ENCODE measurements at places on chromosomes 6 and 20.

- no peak for DNase-seq
These were observed 113.1 kb downstream of the SULF2 start for GRCh38 chr20:47672166-47672565.

GRCh38 chr6:11403035-11403601 lies 134.4 kb upstream of the TMEM170B start:
- no peak for DNase-seq

GRCh38 chr20:50625986-50626677 lies 65.2 kb downstream of the RIPOR3 start:
- no peak for DNase-seq

DNA sequence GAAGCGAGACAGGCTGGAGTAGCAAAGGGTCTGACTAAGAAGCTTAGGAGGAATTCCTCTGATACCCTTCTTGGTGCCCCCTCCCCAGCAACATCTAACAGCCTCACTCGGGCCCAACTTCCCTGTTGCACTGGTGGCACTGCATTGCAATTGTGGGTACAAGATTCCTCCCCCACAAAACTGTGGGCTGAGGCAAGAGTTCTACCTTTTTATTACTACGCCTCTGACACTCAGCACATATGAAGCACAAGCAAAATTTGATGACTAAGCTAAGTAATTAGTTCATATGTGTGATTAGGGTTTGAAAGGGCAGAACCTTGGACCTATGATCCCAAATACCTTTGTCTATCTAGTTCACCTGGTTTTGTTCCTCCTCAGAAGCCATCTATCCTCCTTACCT lies 83.5 kb downstream of the ZHX3 start:
- DNase-seq = no peak

DNA sequence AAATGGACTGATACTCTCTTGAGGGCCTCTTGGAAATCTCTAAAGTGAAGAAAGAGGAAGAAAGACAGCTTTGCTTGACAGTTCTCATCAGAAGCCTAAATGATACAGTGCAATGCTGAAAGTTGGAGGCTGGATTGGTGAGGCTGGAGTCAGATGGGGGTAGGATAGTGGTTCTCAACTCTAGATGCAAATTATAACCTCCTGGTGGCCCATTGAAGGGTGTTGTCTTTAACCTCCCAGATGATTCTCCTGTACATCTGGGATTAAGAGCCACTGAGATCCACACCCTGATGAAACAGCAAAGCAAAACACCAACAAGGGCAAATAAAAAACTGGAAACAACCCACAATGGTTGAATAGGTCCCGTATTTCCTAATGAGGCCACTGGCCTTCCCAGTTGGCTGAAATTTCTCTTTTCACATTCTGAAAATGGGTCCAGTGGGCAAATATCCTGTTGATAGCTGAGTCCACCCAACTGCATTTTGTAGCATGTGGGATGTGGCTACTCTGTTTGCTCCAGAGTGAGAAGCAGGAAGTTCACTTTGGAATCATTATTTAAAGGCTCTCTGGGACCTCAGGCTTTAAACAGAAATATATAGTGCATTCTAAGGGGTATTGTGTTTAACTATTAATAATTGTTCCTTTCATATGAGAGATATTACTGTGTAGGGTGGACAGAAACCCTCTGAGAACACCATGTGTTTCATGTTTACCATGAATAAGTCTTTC lies 208.1 kb downstream of the SOX4 start:
- no peak for DNase-seq

DNA sequence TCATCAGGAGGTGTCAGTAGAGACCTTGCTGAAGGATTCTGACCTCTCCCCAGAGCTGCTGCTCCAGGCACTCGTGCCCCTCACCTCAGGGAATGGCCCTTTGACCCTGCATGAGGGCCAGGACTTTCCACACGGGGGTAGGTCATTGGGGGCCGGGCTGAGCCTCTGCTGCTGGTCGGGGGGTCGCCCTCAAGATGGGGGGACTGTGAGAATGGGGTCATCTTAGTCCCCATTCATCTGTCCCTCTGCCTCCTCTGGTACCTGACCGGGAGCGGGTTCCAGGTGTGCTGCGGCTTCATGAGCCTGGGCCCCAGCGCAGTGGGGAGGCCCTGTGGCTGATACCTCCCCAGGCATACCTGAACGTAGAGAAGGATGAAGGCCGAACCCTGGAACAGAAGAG lies 15.8 kb downstream of the DNPH1 start:
- no peak for DNase-seq

DNA sequence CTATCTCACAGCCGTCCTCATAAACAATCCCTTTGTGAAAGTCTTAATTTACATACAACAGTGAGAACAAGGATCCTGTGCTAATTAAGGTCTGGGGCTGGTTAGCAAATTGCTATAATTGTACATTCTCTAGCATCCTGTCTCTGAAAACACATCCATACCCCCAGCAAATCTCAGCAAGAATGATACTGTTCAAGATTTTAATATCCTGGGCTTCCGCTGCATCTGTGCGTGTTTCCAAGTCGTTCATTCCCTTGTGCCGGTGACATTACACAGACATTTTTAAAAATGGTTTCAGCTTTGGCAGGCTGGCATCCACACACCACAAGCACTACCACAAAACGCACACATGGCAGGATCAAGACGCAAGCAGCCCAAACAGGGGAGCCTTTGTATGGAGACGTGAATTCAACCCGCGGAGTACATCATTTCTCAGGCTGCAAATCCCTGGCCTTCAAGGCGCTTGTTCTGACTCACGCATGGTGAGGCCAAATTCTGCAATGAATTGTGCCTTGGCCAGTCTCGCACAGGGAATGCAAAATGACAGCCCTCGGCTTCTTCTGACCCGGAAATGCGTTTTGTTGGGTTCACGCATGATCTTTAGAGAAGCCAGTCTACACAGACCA lies 20.3 kb downstream of the ZMYND8 start:
- no peak for DNase-seq

- DNase-seq = no peak
These were observed 7.6 kb upstream of the ITCH start for GRCh38 chr20:34355427-34355826.

- DNase-seq = no peak
These were observed 44.9 kb upstream of the RFPL4B start for GRCh38 chr6:112302142-112302705.

GRCh38 chr20:19502169-19502568 lies 255.9 kb upstream of the RIN2 start:
- no peak for DNase-seq

GRCh38 chr6:152273638-152274037 lies 363.5 kb downstream of the SYNE1 start:
- no peak for DNase-seq

DNA sequence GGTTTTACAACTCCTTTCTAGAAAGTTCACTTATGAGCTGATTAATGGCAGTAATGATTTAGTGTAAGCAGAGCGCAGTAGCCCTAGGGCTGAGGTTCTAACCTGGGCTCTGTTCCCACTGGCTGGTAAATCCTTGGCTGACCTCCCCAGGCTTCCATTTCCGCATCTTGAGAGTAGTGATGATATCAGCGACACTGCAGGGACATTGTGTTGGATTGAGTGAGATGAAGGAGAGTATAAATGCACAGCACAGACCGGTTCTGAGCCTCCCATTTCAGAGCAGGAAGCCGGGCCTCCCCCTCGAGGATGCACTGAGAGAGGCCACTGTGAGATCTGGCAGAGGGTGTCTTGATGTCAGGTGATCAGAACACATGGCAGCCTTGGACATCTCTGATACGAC lies 477.2 kb upstream of the SULF2 start:
- no peak for DNase-seq

- DNase-seq = no peak
These were observed 175.1 kb downstream of the PLCB4 start for GRCh38 chr20:9243986-9244385.

- no peak for DNase-seq
These were observed 122.6 kb downstream of the EDN3 start for GRCh38 chr20:59422872-59423544.

- no peak for DNase-seq
These were observed 82.4 kb downstream of the SLC2A10 start for GRCh38 chr20:46791722-46792416.

- no peak for DNase-seq
These were observed 105.8 kb downstream of the INSM1 start for GRCh38 chr20:20473657-20474056.

DNA sequence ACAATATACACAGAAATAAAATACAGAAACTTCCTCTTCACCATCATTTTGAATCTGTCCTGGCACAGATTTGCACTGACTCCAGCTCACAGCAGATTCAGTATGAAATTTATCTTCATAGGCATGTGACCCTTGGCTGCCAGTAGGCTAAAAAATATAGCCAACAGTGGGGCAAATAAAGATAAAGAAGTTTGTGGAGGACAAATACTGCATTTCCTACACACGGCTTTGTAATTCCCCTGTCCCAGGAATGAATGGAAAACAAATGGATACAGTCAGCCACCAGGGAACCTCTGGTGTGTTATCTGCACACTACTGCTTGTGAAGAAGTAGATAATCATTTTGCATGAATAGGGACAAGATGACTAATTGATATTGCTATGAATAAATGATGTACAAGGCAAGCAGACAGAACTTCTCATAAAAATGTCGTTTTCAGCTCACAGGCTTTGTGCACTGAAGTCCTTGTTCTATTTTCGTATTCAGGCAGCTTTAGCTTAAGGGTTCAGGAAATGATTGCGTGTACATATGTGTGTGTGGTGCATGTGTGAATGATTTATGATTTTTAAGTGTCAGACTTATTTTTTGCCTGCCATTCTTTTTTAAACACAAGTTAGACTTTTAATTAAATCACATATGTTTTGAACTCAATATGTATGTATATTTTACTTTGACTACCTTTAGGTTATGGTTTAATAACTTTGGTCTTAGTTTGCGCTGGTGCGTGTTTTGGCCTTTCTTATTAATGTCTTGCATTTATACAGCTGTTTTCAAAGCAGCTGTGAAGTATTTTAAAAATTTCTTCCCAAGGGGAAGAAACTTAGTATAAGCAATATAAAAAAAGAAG lies 543.8 kb upstream of the JAG1 start:
- DNase-seq = no peak
